ENCODE measurements at places on chromosomes 2 and 18.

DNA sequence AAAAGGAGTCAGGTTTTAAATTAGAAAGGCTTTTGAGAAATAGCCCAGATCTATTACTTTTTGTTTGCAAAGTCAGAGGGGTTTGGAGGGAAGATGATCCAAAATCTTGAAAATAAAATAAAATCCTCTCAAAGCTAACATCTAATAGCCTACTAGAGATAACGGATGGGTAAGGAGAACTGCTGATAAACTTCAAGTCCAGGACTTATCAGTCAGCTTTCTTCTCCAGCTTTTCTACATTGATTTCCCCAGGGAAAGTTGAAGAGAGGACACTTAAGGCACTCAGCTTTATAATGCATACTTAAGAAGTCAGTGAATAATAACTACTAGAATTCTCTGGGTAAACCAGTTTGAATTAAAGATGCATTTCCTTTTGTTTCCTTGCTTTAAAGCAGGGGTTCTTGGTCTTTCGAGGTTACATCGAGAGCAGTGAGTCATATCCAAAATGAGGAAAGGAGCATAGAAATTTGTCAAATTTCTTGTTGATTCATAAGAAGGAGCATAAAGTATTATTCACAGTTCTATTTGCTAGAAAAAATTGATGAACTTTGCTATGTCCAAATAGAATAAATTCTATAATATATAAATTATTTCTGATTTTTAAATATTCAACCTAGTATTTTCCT, 43.2 kb upstream of the ITPRID2 start:
- no peak for DNase-seq

- DNase-seq, result no peak
Measured at GRCh38 chr2:38057651-38058410, 18.1 kb downstream of the CYP1B1 start.

GRCh38 chr2:239160226-239161143, 240.3 kb downstream of the HDAC4 start:
- peak; percentile 58 for DNase-seq

DNA sequence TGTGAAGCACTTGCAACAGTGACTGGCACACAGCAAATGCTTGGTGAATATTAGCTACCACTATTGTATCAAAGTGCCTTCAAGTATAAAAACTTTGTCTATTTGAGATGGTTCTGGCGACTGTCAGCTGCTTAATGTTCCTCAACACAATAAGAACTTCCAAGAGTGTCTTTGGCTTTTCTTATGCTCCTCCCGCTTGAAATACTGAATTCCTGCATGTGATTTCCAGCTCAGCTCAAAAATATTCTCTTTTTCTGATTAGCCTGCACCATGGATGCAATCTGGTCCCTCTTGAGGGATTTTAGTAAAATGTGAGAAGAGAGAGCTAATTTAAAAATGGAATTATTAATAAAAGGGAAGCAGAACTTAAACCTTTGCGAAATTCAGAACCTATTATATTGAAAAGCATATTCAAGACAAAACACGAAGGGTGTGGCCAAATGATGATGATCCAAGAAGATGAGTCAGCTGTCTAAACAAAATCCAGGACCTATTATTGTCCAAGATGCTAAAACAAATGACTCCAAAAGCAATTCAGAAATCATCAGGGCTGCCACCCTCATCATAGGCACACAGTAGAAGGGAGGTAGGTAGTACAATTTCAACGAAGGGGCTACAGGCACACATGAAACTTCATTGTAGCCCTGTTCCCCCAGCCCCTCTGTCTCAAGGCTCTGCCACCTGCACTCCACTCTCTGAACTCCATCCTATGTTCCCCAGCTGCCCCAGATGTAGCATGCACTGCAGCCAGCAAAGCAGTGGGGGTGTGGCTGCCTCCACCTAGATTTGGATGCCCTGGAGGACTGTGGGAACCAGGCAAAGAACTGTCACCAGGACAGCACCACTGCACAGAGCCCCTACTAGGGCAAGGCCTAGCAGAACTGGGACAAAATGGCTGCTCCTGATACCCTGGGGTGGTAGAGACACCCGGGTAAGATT, 190.1 kb downstream of the ZNF385B start:
- DNase-seq, result no peak

DNA sequence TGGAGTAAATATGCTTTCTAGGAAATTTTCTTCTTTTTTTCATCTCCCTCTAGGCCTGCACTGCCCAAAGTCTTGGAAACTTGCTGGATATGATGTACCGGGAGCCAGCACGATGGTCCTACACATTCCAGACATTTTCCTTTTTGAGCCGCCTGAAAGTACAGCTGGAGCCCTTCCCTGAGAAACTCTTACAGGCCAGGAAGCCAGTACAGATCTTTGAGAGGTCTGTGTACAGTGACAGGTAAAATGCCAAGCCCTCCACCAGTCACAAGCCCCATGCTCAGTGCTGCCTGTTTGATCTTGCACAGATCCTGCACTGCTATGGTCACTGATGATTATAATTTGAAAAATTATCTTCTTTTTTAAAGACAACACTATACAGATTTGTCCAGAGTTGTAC, 20.0 kb downstream of the DGUOK start:
- no peak for DNase-seq

DNA sequence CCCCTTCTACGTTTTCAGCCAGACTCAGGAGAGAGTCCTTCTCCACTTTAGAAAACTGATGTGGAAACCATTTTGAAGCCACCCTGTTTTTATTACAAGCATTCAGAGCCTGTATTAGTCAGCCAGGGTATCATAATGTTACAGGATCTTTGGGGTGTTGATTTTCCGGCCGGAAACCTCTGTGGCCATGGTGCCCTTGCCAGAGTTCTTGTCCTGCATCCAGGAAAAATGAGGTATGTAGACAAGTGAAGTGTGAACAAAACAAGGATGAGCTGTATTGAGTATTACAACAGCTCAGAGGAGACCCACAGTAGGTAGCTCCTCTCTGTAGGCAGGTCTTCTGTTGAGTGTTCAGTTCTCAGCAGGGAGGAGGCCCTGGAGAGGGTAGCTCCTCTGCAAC, 241.0 kb upstream of the COPS8 start:
- DNase-seq, result no peak

All from spleen (tissue), 13 donors.